Cardiac muscle cell (in vitro differentiated cells and primary cell): ENCODE measurements at places on chromosomes 7 and 10.

GRCh38 chr7:88401009-88401623 lies 94.4 kb upstream of the STEAP4 start:
- peak; percentile 20 for DNase-seq

- no peak for DNase-seq
Observed at GRCh38 chr10:10976652-10977051, 41.0 kb upstream of the CELF2 start.

DNA sequence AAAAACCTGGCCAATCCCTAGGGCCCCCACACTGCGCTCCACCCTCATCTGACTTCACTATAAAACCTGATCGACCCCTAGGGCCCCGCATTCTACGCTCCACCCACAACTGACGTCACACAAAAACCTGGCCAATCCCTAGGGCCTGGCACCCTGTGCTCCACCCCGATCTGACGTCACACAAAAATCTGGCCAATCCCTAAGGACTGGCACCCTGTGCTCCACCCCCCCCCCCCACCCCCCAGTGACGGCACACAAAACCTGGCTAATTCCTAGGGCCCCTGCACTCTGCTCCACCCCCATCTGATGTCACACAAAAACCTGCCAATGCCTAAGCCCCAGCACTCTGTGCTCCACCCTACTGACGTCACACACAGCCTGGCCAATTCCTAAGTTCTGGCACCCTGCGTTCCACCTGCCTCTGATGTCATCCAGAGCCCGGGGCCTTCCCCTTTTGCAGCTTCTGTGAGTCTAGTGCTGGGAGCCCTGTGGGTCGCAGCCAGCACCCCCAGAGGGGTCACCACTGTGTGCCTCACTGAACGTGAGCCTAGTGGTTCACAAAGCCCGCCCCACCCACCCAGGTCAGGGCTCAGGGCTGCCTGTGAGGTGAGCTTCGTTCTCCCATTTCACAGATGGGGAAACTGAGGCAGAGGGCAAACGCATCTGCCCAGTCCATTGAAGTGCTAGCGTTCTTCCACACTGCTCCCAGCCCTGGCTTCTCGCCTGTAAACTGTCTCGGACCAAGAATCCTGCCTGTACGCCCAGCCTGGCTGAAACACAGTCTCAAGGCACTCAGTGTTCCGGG lies 40.6 kb downstream of the MICALL2 start:
- DNase-seq: peak; percentile 32

DNA sequence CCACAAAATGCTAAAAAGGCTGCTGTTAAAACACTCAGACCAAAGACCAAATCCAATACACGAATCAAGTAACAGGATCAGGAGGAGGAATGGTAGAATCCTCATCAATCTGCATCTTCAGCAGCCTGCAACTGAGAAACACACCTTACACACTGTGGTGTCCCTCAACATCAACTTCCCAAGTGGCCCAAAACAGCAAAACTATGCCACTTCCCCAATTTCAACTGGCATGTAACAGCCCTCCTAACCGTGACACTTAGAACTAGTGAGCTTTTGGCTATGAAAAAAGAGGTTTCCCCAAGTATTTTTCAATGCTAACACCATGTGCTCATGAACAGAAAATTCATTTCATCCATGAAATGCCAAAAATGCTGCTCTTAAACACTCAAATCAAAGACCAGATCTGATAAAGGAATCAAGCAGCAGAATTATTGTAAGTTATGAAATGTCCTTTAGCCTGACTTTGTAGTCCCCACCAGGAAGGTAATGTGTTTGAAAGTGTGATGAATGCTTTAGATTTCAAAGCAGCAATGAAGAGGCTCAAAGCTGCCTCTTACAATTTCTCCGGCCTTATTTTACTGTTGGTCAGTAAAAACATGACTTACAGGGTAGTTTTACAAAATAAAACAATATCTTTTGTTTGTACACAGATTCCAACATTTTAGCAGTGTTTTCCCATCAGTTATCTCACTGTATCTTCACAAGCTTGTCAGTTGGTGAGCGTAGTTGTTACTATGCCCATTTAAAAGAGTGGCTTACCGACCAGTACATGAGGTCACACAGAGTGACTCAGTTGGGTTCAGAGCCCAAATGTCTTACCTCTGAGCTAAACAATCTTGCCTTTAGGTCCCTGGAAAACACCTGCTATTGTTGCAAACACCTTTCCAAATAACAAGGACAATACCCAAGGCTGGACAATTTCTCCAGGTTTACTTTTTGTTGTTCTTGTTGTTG lies 65.7 kb upstream of the ASAH2 start:
- DNase-seq: no peak

DNA sequence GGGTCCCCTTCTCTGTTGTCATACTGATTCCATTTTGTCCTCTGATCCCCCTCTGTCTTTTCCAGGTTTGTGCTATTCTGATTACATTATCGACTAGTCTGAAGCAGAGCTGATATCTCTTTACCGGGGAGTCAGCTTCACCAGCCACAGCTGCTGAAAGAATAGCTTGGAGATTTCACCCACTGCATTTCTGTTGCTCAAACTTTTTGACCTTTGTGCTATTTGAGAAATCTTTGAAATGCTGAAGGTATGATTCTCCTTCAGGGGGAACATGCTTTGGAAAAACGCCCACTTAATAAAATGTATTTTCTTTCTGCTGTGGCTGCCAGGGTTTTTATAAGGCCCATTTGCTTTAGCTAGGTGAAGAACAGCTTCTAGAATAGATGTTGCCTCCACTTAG lies 197.8 kb upstream of the TCF7L2 start:
- DNase-seq: peak; percentile 38

DNA sequence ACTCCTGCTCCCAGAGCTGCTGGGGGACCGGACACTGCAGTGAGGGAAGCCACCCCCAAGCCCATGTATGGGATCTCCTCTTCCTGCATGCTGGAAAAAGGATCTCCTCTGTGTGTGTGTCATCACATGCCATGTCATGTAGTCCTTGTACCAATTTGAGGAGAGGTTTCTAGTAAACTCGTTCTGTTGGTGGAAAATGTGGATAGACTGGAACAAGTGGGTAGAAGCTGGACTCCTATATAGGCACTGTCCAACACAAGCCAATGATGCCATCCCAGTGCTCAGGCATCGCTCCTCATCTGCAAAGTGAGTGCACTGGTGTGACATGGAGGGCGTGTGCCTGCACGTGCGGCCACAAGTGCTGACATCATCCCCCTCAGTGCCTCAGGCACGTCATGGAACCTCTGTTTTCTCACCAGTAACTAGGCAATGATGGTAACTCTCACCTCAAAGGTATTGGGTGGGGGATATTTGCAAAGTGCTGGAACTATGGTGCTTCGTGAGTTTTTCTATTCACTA lies 19.3 kb downstream of the MYO1G start:
- no peak for DNase-seq

DNA sequence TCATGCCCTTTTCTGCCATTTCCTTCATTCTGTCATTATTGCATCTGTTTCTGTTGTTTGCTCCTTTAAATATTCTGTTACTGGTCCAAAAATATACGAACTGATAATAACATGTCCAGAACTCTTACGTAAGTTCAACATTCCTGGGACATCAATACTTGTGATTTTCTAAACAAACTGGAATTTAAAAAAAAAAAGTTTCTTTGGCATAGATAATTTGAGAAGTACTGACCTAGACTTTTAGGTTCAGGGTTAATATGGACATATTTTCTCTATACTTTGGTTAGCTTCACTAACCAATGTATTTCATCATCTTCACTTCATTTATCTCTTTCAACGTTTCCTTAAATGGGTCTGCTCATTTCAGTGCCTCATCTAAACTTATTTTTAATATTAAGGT lies 147.3 kb downstream of the JMJD1C start:
- DNase-seq: peak; percentile 23

- DNase-seq: no peak
Observed at GRCh38 chr10:24262929-24263590, 54.1 kb downstream of the KIAA1217 start.

DNA sequence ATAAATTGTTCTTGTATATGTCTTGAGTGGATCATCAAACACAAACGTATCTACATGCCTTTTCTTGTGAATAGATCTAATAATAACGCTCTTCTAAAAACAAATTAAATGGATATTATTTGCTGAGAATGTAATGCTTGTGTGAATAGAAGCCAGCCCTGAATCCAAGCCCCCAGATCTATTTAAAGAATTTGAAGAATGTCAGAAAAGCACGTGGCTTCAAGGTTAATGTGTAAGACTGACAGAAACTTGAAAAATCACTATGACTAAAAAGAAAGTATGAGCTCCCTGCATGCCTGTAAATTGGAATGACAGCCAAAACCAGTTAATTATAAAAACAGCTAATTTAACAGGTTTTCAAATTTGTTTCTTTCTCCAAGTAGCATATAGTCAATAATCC lies 43.2 kb upstream of the ATRNL1 start:
- peak; percentile 21 for DNase-seq

- DNase-seq: no peak
Observed at GRCh38 chr10:17533731-17534130, 79.3 kb upstream of the ST8SIA6 start.

DNA sequence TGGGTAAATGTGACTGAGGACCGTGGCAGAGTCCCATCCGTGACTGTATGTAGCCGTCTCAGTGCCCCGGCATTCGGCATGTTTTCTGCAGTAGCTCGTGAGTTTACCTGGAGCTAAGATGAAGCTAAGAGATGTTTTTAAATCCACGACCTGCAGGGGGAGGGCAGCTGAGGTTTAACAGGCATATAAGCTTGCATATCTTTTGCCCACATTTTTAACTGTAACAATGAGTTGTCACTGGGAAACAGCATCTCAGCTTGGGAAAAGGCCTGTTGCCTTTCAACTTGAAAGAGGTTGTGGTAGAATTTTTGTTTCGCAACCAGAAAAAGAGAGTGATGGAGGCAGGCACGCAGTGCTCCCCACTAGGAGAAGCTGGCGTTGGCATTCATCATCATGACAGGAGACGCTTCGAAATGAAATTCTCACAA lies 77.7 kb downstream of the CELF2 start:
- DNase-seq: no peak

GRCh38 chr7:16668049-16668858 lies 22.3 kb downstream of the BZW2 start:
- peak; percentile 99 for DNase-seq

DNA sequence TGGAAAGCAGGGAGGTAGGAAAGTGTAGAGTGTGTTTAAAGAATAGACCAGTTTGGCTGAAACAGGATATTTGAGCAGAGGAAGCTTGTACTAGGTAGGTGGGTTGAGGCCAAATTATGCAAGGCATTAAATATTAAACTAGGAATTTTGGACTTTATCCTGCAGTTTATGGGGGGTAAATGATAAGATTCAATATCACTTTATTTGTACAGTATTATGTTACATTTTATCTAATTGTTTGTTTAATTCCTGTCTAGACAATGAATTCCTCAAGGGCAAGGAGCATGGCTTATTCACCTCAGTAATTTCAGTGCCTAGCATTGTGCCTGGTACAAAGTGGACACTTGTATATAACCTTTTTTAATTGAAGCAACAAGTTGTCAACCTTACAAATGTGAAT lies 125.9 kb downstream of the CFTR start:
- no peak for DNase-seq

DNA sequence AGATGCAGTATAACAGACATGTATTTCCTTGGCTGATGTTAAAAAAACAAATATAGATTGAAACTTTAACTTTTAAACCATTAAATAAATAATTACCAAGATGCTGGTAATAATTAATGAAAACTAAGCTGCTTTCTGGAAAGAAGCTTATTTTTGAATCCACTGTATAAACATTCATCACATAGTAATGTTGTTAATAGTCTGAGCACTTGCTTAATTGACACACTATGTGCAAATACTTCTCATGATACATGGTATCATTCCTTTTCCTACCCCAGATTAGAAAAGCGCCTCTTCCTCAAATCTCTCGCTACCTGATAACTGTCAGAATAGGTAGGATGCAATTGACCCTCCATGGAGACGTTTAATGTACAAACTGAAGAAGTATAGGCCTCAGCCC lies 15.0 kb upstream of the COL28A1 start:
- no peak for DNase-seq

DNA sequence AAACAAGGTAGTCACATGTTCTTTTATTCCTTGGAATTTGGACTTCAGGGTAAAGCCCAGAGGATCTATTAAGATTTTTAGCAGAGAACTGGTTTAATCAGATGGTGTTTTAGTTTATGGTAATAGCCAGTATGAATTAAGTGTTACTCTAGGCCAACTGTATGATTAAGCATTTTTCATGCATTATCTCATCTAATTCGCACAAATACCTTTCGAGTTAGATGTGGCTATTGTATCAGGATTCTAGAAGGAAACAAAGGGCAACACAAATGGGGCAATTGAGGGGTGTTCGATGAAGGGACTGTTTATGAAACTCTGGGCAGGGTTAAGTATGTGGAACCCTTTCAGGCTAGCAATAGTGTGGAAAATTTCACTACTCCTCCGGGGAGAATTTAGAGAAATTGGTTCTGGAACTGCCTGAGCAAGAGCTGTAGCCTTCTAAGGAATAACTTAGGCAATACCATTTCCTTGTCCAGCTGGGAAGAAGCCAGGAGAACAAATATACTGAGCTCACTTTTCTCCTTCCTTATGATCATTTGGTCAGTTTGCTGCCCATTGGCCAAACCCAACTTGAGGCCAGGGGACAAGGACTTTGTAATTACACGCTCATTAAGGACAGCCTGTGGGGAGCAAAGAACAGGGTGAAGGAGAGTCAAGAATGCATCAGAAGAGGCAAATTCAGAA lies 319.0 kb upstream of the FZD1 start:
- peak; percentile 82 for DNase-seq

- no peak for DNase-seq
Observed at GRCh38 chr7:94195813-94196212, 191.7 kb upstream of the BET1 start.

DNA sequence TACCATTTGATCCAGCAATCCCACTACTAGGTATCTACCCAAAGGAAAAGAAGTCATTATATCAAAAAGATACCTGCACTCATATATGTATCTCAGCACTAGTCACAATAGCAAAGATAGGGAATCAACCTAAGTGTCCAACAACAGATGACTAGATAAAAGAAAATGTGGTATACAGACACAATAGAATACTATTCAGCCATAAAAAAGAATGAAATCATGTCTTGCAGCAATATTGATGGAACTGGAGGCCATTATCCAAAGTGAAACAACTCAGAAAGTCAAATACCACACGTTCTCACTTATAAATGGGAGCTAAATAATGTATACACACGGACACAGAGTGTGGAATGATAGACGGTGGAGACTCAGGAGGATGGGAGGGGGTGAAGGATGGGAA lies 146.0 kb downstream of the PARD3 start:
- DNase-seq: no peak

- no peak for DNase-seq
Observed at GRCh38 chr10:66223656-66224055, 702.2 kb upstream of the LRRTM3 start.

DNA sequence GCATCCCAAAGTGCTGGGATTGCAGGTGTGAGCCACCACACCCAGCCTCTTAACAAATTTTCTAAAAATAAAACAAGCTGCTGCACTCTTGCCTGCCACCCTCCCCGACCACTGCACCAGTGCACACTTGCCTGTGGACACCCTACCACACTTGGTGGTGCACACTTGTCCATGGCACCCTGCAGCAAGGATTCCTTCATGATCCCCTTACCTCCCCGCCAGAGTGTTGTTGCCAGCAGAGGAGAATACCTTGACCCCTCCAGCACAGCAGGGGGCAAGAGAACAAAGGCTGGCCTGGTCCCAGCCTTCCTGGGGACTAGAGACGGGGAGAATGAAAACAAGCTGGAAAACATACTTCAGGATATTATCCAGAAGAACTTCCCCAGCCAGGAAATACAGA lies 65.9 kb upstream of the KCND2 start:
- no peak for DNase-seq

GRCh38 chr7:100266576-100267354 lies 40.7 kb upstream of the SPDYE3 start:
- no peak for DNase-seq

- DNase-seq: no peak
Observed at GRCh38 chr7:148711191-148712102, 12.7 kb downstream of the CUL1 start.
